Stimulated activated CD8-positive, alpha-beta memory T cell treated with anti-CD3 and anti-CD28 coated beads, Interleukin-15, amount 100 ng/mL, for 24 hours (primary cell): ENCODE measurements at places on chromosomes 2 and 18.

GRCh38 chr2:134402410-134402809 lies 148.5 kb downstream of the MGAT5 start:
- DNase-seq: no peak

DNA sequence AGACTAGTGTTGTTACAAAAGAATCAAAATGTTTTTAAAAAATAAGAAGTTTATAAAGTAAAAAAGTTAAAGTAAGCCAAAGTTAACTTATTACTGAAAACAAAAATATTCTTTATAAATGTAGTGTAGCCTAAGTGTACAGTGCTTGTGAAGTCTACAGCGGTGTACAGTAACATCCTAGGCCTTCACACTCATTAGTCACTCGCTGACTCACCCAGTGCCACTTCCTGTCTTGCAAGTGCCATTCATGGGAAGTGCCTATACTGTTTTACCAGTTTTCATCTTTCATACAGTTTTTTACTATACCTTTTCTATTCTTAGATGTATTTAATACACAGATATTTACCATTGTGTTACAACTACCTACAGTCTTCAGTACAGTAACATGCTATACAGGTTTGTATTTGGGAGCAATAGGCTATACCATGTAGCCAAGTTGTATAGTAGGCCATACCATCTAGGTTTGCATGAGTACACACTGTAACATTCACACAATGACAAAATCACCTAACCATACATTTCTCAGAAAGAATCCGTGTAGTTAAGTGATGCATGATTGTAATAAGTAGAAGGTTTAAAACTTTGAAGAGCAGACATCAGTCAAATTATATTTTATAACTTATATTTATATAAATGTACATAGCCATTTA lies 13.4 kb downstream of the SERPINB7 start:
- no peak for DNase-seq

- no peak for DNase-seq
Measured at GRCh38 chr2:128320192-128320905, 1.7 kb upstream of the HS6ST1 start.

DNA sequence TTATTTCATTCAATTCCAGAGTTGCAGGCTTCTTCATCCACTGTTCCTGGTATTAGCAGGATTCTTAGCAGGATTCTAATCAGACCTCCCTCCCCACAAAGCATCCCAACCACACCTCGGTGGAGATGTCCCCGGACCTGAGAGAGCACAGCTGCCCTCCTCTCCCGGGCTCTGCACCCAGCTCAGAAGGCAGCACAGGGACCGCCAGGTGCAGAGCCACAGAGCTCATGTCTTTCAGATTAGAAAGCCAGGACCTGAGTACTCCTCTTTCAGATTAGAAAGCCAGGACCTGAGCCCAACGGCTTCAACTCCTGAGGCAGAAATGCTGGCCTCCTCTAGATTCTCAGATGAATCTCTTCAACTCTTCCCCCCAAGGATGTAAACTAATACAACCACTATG lies 152.3 kb downstream of the MYO5B start:
- DNase-seq: no peak

GRCh38 chr18:11948852-11949523 lies 32.3 kb upstream of the IMPA2 start:
- DNase-seq: no peak

- no peak for DNase-seq
Measured at GRCh38 chr2:58664523-58665151, 423.5 kb upstream of the FANCL start.
